ENCODE measurements at places on chromosomes 3 and 15. TPM values are rescaled to one million over a fixed set of nuclear protein-coding genes. Genes with fewer than 3 reads are reported as not detected.

STXBP5L gene
- not detected for total RNA-seq

ISL2 gene
- not detected for total RNA-seq

PPARG gene
- total RNA-seq, result 357 TPM

EIF5A2 gene
- total RNA-seq, result 4.2 TPM

LRRC31 gene
- not detected for total RNA-seq

QRICH1 gene
- total RNA-seq, result 65.6 TPM

FAM43A gene
- total RNA-seq, result 11.2 TPM

CIDEC gene
- total RNA-seq, result 1,626 TPM

FOXP1 gene
- 70.5 TPM for total RNA-seq

ALS2CL gene
- 9.5 TPM for total RNA-seq

LAMB2 gene
- total RNA-seq, result 623 TPM

SLC6A20 gene
- total RNA-seq, result not detected

LRRC2 gene
- total RNA-seq, result 1.1 TPM

C3orf85 gene
- not detected for total RNA-seq

ATP6V1A gene
- total RNA-seq, result 46.2 TPM

CD96 gene
- 1.5 TPM for total RNA-seq

SAMD7 gene
- not detected for total RNA-seq

FGF12 gene
- 7.0 TPM for total RNA-seq

HIGD2B gene
- total RNA-seq, result not detected

MESP1 gene
- total RNA-seq, result 10.9 TPM

POPDC2 gene
- total RNA-seq, result 2.9 TPM

AADACL2 gene
- total RNA-seq, result not detected

KLHL40 gene
- not detected for total RNA-seq

ATP2B2 gene
- 0.34 TPM for total RNA-seq

C2CD4B gene
- 1.7 TPM for total RNA-seq
